Fibroblast of skin of abdomen (primary cell): ENCODE measurements at places on chromosomes 6 and 20.

- DNase-seq, result peak; percentile 64
These were observed 1.7 kb downstream of the SDCBP2 start for GRCh38 chr20:1327241-1327653.

DNA sequence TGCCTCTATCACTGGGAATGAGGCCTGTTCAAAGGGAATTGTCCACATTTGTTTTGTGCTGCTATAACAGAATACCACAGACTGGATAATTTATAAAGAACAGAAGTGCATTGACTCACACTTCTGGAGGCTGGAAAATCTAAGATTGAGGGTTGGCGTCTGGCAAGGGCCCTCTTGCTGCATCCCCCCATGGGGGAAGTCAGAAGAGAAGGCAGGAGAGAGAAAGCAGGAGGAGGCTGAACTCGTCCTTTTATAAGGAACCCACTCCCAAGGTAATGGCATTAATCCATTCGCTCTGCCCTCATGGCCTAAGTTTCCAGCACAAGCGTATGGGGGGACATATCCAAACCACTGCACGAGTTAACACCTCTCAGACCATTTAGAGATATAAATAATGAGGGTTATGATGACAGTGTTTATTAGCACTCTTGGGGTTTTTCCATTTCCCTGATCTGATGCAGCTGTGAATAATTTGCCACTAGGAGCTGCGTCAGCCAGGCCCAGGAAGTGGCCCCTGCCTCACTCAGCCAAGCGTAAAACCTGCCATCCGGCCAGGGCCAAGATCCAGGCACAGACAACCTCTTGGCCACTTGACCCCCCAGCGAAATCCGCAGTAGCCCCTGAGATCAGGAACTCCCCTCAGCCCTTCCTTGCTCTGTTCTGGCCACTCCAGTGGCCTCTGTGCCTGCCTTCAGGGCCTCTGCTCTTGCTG is 14.2 kb upstream of the SLCO4A1 start:
- DNase-seq, result peak; percentile 51

DNA sequence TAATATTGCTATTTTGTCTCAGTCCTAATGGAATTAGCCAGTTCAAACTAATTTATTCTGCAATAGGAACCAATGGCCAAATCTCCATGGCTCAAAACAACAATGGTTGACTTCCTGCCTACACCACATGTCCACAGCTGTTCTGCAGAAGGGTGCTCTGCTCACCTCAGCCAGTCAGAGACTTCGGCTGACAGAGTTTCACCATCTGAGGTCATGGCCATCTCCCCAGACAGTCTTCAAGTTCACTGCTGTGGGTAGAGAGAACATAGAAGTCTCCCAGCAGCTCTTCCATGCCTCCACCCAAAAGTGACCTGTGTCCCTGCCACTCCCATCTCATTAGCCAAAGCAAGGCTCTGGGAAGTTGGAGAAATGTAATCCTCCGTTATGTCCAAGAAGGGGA is 65.1 kb upstream of the FOXC1 start:
- no peak for DNase-seq

DNA sequence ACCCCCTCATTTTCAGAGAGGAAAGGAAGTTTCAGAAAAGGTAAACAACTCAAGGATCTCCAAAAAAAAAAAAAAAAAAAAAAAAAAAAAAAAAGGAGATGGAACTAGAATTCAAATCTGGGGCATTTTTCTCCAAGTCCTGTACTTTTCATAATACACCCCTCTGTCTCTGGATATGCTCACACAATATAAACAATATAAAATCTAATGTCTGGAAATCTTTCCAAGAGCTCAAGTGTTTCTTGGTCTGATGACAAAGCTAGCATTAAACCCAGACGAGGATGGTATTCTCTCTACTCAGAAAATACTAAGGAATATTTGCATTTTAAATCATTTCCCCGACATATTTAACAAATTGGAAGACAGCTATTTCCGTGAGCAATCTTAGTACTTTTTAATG is 5.8 kb downstream of the GCM1 start:
- DNase-seq, result no peak

DNA sequence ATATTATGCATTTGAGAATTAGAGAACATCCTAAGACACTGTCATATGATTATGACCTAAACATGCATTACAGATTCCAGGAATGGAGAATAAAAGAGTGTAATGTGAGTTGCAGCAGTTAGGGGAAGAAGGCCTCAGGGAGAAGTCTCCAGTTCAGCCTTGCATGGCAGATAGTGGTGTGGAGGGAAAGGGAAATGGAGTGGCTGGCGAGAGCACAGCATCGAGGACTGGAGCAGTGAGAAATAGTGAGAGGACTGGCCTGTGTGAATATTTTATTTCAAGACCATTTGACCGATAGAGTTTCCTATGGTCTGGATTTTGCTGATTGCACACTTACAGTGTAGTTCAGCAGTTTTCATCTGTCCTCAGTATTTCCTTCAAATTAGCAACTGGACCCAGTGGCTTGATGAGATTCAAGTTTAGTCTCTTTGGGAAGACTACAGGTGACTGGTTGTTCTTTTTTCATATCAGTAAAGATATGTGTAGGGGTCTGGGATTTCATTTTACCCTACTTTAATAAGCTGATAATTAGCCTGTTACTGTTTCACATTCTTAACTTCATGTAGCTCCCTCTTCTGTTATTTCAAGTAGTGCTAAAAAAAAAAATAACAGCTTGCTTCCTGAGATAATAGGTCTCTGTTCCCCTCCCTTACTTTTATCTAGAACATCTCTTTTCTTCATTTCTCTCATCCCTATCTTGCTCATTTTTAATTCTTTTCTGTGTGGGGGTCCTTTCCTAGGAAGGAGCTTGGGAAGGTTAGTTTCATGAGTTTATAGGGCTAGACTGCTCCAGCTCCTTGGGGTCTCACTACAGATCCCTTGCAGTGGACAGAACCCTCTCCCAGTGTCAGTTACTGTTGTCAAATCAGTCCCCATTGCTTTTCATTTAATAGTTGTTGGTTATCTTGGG is 27.9 kb downstream of the BLTP3A start:
- no peak for DNase-seq

GRCh38 chr20:21820045-21820444 is 114.6 kb downstream of the PAX1 start:
- DNase-seq, result no peak

DNA sequence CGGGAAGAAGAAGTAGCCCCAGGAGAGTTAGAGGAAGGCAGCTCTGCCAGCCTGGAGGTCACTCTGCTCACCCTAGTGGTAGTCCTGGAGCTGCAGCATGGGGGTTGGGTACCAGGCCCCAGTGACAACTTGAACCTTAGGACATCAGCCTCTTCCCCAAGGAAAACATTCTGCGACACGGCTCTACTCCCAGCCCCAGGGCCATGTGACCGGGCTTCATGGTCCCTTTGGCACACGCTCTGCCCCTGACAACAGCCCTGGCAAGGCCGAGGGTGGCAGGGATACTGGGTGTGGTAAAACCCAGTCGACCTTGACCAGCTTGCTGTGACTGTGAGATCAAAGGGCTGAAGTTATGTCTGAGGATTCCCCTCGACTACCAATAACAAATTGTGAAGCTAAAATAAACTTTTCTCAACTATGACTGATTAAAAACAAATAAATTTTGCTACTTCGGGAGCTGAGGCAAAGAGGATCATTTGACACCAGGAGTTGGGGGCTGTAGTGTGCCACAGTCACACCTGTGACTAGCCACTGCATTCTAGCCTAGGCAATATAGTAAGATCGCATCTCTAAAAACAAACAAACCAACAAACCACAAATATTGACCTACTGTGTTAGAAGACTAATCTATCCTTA is 24.4 kb upstream of the ARID1B start:
- DNase-seq, result no peak

GRCh38 chr20:6157345-6157744 is 34.5 kb upstream of the FERMT1 start:
- DNase-seq, result no peak

- no peak for DNase-seq
These were observed 60.9 kb upstream of the MC3R start for GRCh38 chr20:56187534-56188165.

DNA sequence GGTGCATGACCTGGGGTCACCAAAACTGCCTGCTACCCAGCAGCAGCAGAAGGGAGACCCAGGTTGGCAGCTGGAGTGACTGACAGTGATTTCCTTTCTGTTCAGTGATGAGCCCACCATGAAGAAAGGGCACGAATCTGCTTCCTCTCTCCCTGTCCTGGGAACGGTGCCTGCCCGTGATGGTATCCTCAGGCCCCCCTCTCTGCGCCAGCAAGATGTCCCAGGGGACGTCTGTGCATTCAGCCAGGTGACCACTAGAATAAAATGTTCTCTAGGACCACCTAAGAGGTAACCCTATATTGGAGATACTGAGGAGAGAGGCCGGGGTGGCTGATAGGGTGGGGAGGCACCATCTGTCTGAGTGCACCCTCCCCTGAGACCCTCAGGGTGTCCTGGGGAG is 294.7 kb downstream of the QKI start:
- no peak for DNase-seq

DNA sequence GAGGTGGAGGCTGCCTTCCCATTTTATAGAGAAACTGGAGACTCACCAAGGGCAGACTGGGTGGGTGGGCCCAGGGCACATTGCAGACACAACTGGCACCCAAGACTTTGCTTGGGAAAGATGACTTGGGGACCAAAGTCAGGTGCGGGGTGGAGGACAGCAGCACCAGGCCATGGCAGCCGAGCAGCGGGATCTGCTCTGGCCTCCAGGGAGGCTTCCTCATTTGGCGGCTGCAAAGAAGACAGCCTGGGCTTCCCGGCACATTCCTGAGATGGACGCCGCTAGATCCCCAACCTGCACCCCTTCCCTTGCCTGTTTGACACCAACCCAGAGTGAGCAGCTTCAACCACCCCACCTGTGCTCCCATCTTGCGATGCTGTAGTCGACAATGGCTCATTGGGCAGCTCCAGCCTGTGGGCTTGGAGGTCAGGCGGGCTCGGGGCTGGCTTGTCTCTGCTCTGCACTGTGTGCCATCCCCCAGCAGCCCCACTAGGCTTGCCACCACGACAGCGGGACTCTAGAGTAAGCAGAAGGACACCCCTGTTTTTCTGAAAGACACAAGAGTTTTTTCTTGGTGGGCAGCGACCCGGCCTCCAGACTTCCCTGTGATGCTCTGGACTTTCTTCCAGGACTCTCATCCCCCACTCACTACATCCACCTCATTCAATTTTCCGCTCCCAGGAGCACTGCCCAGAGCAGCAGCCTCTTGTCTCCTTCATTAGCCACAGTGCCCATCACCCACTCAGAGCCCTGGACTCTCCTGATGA is 184.9 kb upstream of the CST7 start:
- no peak for DNase-seq

DNA sequence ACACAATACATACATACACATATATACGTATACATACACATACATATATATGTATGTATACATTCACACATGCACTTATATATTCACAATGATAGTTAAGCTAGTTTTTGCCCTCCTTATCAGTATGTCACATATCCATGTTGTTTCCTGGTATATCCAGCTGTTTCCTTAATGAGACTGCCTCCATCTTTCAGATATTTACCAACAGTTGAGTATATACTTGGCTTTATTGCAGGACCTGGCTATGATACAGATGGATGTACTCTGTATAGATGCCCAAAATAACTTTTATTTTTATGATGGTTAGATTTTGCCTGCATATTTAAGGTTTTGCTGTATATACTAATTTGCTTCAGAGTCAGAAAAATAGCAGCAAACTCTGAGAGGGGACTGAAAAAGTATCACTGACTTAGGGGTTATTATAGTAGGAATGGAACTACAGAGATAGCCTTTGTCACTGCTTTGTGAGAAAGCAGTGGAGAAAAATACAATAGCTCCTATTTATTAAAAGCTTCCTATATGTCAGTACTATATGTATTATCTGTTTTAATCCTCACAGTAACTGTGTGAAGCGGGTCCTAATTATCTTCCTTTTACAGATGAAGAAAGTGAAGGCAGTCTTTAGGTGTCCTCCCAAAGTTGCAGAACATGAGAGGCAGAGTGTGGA is 35.5 kb downstream of the CARMIL1 start:
- no peak for DNase-seq

- DNase-seq, result peak; percentile 57
These were observed 388.2 kb upstream of the CITED2 start for GRCh38 chr6:139762587-139763031.

DNA sequence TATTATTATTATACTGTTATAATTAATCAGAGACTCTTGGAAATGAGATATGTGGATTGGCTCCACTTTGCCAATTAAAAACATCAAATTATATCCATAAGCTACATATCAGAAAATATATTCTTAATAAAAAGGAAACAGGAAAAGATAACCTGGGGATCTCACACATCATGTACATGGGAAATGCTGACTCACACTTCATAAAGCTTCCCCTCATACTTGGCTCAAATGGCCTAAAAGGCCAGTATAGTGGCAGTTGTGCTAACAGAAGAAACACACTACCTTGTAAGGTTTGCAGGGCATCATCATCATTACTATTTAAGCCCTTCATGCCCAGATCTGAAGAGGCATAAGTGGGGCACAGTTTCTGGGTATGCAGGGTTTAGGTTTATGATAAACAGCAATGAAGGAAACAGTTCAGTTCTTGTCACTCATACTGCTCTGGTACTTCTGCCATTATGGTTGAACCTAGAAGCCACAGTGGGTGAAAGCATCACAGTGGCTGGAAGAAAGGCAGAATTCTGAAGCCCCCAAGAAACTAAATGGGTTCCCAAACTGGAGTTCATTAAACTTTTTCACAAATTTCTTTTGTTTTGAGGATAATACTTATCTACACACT is 60.6 kb downstream of the BTBD9 start:
- no peak for DNase-seq

GRCh38 chr20:58746620-58747019 is 54.0 kb downstream of the NPEPL1 start:
- no peak for DNase-seq

GRCh38 chr20:62797671-62798532 is 1.6 kb downstream of the MRGBP start:
- DNase-seq, result no peak

GRCh38 chr6:135233686-135234491 is 52.8 kb downstream of the MYB start:
- no peak for DNase-seq

DNA sequence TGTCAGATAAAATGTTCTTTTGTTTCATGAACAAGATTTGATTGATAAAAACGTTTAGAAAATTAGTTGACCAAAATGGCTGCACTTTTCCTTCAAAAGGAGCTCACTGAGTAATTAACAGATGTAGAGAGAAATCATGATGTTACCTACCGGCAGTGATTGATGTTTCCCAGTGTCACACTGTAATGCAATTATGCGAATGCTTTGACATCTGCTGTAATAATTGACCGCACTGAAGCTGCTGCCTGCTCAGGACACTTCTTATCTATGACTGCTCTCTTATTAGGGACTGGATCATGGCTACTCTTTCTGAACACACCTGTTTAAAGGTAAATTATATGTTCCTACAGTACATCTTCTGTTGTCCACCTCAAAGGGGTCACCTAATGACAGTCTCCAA is 94.6 kb downstream of the GPR63 start:
- DNase-seq, result no peak

DNA sequence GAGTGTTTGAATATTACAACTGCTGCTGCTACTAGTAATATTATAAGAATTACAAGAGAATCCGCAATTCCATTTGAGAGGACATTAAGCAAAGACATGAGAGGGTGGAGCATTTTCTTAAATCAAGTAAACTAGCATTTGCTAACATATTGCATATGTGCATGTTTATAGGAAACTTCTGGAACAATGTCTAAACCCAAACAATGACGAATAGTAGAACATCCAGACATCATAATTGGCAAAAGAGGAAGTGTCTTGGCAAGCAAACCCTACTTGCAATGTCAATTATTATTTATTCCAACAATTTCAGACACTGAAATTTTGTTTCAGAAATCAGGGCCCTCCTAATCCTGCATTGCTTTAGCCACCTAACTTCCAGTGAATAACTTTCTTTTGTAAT is 1155.3 kb upstream of the GJE1 start:
- DNase-seq, result peak; percentile 33
